ENCODE measurements at places on chromosomes 6 and 20.

DNA sequence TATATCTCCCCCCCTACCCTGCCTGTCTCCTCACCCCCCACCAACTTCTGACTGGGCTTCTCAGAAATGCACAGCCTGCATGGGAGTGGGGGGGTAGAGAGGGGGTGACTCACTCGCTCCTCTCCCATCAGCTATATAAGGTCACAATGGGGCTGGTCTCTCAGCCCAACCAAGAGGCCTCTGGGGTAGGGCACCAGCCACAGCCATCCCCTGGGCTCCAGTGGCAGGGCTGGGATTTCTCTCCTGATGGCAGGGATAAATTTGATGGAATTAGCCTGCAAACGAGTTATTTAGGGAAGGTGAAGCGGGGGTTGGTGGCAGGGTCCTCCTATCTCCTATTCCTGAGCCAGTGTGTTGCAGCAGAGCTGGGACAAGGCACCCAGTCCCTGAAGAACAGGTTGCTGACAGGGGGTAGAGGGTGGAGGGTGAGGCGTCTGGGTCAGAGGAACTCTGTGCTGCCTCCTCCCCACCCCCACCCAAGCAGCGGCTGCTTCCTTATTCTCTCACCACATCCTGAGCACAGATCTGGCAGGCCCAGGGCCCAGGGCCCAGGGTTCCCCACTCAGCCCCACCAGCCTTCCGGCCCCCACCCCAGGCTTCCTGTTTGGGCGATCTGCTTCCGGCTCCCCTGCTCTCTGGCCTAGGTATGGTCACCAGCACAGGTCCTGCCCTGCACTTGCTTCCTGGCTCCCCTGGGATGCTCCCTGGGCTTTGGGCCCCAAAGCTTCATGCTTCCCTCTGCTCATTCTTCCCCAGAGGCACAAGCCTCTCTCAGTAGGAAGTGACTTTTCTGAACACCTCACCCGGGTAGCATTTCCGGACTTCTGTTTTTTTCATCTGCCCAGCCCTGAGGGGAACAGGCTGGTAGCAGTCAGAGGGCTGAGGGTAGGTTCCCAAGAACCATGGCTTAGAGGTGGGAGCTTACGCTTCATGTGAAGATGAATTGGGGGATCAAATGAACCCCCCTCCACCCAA lies 4.0 kb downstream of the PPP1R18 start:
- DNase-seq: no peak

DNA sequence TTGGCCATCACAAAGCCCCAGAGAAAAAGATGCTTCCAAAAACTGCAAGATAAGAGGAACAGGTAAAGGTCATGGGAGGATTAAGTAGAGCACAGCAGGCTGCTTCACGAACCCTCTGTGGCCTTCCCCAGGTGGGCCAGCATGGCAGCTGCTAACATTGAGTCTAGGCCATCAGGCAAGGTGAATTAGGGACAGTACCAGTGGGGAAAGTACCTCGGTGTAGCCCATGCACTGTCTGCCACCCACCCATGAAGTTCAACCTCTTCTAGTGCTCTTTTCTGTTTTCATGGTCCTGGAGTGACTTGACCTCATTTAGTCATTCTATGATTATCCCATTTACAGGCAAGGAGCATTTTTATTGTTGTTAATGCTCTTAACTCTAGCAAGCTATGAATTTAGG lies 108.6 kb upstream of the DUSP22 start:
- DNase-seq: no peak

DNA sequence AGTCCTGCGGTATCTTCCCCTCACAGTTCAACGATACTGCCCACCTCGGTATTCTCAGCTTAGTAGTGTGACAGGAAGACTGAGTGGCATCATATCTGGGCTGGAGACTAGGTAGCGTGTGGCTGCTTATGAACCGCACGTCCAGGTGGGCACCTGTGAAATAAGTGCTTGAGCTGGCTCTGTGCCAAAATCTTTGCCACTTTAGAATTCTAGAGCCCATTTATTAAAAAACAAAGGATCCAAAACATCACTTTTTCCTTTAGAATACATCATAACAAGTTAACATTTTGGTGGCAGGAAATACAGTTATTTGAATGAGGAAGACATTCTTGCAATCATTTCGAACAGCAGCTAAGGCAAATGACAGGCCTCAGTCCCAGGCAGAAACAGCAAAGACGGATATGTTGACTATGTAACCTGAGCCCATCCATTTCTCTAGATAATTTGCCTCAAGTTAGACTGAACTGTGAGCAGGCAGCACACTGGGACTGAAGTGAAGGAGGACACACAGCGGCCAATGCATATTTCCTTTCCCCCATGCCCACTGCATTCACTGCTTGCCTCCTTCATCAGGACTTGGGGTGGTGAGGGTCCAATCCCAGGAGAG lies 136.6 kb downstream of the GMDS start:
- DNase-seq: peak; percentile 76

DNA sequence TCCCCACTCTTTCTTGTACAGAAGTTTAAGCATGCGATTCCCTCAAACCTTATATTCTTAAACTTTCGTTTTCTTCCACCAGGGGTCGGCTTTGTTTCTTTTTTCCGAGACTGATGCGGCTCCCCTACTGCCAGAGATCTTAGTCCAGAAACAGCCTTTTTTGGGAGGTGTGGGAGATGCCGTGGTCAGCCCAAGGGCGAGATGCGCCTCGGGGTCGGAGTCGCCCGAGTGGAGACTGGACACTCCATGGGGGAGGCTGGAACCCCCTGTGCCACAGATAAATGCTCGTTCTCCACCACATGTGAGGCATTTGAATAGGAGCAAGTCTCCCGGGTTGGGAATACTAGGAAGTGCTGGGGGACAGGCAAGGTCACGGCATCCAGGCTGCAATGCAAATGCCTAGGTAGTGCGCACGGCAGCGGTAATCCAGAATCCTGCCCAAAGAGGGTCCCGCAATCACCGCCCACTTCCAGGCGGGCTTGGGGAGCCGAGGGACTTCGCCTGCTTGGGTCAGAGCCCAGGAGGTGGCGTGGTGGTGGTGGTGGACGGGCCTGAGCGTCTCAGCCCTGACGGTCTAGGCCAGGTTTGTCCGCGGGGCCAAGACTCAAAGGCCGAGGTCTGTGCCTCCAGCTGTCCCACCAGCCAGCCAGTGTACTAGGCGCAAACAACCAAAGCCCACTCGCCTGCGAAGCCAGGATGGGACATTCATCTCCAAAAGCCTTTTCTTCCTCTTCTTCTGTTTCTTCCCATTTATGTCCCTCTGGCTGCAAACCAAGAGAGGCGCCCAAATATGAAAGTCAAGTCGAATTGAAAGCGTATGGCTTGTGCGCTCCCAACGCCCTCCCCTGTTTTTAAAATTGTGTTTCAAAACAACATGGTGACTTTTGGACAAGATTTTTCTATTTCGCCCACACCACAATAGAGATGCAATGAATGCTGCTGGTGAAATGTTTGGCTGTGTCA lies 39.3 kb upstream of the OSTM1 start:
- DNase-seq: no peak

- no peak for DNase-seq
Measured at GRCh38 chr6:43396408-43397149, 27.1 kb upstream of the ZNF318 start.

DNA sequence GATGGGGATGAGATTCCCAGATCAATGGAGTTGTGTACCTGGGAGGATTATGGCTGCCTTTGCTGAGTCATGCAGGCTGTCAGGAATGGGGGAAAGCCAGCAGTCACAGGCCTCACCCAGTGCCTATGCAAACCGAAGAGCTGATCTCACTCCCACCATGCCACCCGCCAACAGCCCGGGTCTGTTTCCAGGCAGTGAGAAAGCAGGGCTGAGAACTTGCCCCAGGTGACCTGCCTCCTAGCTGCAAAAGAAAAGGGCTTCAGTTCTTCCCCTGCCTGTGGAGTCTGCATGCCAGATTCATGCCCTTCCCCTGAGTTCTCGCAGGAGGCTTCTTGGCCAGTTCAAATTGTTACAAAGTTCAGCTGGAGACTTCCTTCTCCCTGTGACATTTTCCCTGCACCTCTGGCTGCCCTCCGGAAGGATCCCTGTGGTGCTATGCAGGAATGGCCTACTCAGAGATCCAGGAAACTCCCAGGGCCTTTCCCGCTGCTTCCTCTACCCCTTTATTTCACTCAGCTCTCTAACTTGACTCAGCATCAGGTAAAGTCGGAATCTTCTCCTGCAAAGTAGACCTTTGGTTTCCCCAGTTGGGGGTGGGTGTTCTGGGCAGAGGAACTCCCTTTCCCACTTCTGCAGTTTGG lies 71.5 kb upstream of the B3GAT2 start:
- DNase-seq: no peak

GRCh38 chr6:44733126-44733525 lies 345.6 kb downstream of the CDC5L start:
- no peak for DNase-seq

DNA sequence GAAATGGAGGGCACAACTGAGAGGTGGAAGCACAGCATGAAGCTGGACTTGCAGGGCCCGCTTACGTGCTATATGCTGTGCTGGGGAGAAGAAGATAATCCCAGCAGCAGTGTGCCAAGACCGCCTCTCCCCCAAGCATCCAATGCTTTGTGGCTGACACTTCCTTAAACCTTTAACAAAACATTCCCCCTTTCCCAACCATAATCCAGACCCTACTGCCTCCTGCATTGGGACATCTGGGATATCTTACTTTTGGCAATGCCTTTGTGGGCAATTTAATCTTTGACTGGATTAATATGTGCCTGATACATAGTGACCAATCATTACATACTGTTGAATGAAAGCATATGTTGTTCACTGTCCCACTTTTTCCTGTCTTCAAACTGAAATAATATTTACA lies 3.1 kb upstream of the TENT5A start:
- DNase-seq: no peak

- DNase-seq: no peak
Measured at GRCh38 chr20:37669062-37669772, 24.6 kb upstream of the CTNNBL1 start.

DNA sequence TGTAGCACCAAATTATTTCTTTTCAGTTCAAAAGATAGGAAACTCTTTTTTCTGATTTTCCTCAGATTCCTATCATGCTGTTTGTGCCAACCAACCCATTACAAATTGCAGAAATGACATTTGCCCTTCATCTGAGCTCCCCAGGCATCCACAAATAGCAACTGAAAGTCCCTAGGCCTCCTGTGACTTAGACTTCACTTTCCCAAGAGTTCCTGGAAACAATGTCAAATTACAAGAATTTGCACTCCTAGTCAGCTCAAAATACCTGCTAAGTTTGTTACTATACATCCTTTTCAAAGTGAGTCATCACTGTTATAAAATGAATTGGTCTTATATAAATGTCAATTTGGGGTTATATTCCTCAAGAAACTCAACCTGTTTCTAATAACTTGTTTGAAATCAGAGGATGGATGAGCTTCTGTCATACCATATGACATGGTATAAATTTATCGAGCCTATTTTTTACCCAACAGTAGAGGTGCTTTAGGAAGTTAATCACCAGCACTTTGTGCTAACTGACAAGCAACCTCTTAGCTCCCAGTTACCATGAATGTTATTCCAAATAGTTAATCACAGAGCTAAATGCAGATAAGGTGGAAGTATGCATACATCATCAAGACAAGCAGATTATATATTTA lies 256.5 kb downstream of the HACE1 start:
- no peak for DNase-seq

DNA sequence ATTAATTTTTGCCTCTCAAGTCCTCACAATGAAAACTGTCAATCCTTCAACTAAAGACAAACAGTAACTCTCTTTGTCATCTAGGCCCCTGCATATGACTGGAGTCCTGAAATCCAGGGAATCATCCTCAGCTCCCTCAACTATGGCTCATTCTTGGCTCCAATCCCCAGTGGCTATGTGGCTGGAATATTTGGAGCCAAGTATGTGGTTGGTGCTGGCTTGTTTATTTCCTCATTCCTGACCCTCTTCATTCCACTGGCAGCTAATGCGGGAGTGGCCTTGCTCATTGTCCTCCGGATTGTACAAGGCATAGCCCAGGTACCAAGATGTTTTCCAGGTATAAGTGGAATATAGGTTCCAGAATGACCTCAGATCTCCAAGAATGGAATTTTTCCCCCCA lies 15.4 kb downstream of the SLC17A4 start:
- DNase-seq: no peak

DNA sequence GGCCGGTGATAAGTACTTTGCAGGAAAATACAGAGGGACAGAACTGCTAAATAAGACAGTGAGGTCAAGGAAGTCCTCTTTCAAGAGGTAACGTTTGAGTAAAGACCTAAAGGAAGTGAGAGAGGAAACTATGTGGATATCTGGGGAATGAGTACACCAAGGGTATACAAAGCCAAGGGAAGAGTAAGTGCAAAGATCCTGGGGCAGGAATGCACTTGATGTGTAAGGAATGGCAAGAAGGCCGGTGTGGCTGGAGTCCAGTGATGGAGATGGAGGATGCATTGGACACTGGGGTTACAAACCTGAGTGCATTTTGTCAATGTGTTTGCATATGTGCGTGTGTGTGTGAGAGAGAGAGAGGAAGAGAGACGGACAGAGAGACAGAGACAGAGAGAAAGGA lies 32.1 kb upstream of the TGM2 start:
- DNase-seq: no peak

- DNase-seq: no peak
Measured at GRCh38 chr6:52694404-52694803, 23.5 kb downstream of the TMEM14A start.

DNA sequence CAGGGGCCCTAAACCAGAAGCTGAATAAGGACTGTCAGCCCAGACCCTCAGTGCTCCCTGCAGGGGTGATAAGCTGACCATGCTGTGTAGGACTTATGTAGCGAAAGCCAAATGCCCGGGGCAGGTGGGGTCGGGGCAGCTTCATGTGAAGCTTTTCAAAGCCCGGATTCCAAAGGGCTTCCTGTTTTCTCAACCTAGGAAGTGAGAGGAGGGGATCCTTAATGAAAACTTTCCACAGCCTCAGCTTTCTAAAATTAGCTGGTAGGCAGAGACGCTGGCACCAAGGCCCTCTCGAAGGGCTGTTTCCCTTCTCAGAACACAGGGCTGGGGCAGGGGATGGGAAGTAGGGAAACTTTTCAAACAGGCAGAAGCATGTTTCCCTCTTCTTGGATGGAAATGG lies 148.9 kb downstream of the NFATC2 start:
- DNase-seq: no peak

DNA sequence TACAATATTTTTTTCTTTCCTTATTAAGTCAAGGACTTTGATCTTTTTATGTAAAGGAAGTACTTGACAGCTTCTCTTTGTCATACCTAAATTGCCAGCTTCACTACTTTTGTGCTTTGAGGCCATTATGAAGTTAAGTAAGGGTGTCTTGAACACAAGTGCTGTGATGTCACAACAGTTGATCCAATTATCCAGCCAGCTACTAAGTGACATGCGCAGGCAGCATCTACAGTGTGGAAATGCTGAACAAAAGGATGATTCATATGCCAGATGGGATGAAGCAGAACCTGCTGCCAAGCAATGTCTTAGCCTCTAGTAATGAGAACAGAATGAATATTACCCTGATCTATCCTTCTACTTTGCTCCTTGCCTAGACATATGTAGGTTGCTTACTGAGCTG lies 68.3 kb upstream of the TMEM244 start:
- no peak for DNase-seq

GRCh38 chr6:17096652-17097051 lies 5.2 kb upstream of the STMND1 start:
- no peak for DNase-seq

Measured in NCI-H2081 treated with DMSO at 0.1 percent for 48 hours (cell line).